Stimulated activated effector memory CD8-positive, alpha-beta T cell treated with anti-CD3 and anti-CD28 coated beads, Interleukin-12 subunit alpha, Interleukin-12 subunit beta, amount 100 ng/mL, for 72 hours (primary cell): ENCODE measurements at places on chromosomes 2 and 18.

GRCh38 chr2:170291474-170291873 lies 113.5 kb downstream of the MYO3B start:
- DNase-seq = no peak

- DNase-seq = peak; percentile 44
Observed at GRCh38 chr2:102449370-102449974, 23.6 kb upstream of the SLC9A4 start.

DNA sequence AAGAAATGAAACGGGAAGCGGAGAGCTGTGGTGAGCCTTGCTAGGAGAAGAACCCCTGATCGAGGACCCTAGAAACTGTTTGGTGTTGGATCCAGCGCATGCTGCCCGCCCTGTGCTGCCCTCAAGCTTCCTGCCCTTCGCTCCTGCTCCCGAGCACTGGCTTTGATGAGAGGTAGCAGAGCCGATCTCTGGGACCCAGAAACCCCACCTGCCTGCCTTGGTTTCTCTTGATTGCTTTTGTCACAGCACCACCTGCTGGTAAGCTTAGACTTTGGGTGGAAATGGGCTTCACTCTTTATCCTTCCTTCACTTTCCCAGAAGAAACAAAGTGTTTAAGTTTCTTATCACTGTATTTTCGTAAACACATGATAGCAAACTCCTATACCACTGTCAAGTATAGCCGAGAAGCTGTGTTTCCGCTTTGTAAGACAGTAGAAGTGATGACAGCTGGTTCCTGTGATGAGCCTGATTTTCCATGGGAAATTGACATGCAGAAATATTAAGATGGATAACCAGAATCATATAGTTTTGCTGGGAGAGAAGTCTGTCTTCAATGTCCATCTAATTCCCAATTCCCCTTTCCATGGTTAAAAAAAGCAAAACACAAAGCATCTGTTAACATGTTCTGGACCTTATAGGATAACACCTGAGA lies 267.4 kb downstream of the PHLPP1 start:
- DNase-seq = peak; percentile 78

DNA sequence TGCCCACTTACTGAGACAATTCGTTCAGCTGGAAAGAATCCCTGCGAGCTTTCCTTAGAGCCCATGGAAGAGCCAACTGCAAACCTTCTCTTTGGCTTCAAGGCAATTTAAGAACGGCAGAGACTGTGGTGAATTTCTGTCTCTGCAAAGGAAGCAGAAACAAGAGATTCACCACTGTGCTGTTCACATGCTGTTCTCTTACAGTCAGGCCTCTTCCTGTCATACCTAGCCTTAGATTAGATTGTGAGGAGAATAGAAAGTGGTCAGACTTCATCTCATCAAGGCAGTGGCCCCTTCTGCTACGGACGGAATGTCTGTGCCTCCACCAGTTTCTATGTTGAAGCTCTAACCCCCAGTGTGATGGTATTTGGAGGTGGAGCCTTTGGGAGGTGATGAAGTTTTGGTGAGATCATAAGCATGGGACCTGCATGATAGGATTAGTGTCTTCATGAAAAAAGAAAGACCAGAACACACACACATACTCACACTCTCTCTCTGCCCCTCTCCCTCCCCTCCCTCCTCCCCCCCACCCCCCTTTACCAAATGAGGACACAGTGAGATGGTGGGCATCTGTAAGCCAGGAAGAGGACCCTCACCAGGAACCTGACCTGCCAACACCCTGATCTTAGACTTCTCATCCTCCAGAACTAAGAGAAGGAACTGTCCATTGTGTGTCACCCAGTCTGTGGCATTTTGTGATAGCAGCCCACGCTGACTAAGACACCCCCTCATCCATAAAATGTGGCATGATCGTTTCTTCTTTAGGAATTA lies 45.6 kb upstream of the NRP2 start:
- DNase-seq = no peak

DNA sequence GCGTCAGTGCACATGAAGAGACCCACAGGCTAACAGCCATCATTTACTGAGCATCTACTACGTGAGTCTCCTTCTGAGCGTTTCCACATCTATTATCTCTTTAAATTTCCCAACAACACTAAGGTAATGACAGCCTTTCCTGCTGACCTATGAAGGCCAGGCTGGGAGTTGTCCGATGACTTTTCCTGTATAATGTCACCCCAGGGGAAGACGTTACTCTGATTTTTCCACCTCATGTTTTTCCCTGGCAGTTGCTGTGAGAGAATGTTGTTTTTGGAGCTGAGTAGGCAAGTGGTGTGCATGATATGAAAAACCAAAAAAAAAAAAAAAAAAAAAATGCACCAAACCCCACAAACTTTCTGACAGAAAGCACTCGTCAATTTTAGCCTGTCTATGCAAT lies 207.6 kb downstream of the SLC8A1 start:
- DNase-seq = no peak

- DNase-seq = no peak
Observed at GRCh38 chr18:67553437-67553836, 36.9 kb upstream of the DSEL start.

- no peak for DNase-seq
Observed at GRCh38 chr2:150383587-150383986, 103.9 kb downstream of the RND3 start.

DNA sequence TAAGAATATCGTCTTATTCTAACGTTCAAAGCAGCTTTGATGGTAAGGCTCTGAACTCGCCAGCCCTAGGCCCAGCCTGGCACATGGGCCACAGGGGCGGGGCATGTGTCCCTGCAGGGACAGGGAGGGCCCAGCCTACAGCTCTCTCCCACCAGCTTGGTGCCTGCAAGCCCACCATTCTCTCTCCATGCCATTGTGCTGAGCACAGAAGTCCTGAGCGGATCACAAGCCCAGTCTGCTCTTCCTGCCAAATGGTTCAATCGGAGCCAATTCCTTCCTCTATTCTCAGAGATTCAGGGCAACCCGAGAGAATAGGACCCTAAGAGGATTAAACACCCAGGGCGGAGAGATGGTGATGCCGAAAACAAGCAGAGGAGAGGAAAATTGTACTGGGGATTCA lies 50.3 kb upstream of the APCDD1 start:
- DNase-seq = no peak

DNA sequence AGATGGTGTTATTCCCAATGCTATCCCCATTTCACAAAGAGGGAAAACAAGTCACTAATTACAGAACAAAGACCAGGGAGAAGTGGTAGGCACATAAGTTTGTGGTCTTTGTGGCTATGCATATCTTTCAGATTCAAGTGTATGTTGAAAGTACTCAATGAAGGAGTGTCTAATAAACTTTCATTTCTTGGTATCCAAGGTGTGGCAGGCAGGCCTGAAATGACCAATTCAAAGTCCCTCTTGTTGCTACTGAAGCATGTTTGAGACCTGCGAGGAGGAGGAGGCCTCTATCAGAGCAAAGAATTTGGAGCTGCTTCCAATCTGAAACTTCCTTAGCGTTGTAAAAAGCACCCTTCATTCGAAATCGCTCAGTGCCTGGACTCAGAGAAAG lies 60.9 kb upstream of the KLF7 start:
- DNase-seq = no peak

DNA sequence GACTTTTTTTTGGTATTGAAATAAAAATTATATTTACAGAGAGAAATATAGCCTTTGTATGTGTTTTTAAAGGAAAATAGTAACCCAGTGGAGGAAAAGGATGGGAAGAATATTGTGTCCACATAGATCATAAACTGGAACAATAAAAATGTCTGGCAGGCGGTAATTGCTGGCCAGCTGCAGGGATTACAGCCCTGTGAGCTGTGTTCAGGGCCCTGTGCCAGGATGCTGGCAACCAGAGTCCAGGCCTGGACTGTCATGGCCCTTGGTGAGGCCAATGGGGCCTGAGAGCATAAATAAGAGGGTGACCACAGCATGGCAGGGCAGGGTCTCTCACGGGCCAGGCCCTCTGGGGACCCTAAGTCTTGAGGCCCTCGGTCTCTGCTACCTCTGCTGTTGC lies 171.2 kb downstream of the ACOXL start:
- no peak for DNase-seq

DNA sequence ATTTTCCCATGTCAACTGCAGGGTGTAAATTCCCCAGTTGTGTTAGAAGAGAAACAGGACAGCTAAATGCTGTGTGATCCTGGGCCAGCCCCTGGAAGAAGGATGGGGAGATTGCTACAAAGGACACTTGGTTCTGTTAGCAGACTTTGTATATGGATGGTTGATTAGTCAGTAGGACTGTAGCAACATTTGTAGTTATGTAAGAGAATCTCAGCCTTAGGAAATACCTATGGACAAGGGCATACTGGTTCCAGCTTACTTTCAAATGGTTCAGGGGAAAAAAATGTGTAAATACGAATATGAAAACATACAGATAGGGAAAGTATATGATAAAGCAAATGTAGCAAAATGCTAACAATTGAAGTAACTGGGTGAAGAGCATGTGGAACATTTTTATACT lies 47.6 kb downstream of the GNAL start:
- DNase-seq = no peak

DNA sequence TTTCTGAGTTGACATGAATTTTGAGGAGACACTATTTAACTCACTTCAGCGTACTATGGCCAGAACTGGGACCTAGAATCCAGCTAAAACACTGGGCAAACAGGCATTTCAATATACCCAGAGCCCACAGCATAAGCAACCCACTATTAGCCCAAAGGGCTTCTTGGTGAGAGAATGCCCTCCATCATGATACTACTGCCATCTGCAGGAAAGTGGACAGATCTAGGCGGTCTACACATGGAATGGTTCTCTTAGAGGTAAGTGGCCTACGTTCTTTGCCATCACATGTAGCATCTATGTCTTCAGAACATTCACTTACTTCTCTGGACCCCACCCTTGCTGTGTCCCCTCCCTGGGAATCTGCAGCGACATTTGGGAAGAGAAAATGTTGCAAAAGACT lies 181.3 kb upstream of the LINC00305 start:
- DNase-seq = no peak

DNA sequence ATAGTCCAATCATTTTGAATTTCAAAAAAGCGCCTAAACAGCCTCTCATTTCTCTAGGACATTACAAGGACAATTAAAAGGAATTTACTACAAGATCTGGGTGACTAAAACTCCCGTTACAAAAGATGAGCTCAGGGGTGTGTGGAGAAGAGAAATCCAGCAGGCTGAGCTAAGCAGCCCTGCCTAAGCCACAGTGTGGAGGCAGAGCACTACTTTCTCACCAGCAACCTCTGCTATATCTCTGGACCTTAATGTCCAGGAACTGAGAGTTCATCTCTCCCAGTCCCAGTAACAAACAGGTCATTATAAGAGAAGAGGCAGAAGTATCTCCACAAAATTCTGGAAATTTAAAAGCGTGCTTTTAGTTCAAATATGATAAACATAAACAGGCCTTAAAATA lies 18.9 kb upstream of the ANKRD62 start:
- DNase-seq = no peak

DNA sequence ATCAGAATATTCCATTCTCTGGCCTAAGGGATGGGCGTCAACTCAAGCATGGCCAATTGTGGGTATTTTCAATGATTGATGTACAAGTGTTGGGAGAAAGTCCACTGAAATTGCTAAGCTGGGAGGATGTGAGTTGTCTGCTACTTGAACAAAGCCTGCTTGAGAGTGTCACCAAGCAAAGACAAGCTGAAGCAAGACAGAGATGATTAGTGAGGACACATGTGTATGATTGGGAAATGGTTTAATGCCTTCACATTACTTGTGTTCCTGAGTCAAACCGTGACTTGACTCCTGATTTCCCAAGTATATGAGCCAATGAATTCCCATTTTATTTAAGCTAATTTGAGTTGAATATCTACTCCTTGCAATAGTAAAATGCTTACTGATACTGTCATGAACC lies 23.7 kb upstream of the NRP2 start:
- DNase-seq = no peak

DNA sequence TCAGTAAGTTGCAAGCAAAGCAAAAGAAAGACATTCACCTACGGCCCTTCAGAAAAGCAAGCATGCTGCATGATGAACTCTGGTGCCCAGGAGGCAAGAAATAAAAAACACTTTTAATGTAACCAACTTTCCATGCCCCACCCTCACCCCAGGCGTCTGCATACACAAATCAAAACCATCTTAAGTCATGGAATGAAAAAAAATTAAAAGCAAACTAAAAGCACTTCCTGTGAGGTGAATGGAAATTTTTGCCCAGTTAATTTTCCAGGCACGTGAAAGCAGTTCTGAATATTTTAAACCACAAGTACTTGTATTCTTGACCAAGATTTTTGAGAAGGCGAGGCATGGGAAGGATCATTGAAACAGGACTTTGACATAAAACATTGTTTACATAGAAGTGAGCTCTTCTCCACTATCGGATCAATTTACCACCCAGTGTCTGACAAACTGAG lies 2.5 kb upstream of the ICOS start:
- peak; percentile 61 for DNase-seq

DNA sequence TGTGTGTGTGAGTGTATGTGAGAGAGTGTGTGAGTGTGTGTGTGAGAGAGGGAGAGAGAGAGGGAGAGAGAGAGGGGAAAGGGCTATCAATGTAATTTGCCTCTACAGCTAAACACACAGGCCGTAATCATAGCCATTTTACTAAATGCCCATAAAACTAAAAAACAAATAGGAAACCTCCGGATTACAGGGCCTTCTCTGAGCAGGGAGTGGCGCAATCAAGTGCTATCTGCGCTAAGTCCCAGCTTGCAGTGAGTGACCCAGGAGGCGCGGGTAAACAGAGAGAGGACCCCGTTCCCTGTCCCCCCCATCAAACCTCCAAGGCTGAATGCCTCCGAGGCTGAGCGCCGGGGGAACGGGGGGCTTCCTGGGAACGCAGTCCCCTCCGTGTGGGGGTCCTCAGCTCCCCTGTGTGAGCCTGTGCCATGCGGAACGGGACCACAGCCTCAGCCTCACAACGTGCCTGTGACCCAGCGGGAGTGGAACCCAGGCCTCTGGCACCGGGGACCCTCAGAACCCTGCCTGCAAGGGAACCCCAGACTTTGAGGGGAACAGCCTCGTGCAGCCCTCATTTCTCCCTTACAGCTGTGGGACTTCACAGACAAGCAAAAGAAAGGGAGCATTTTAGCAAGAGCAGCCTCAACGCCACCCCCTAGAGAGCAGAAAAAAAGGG lies 54.7 kb upstream of the ID2 start:
- DNase-seq = no peak

GRCh38 chr2:237475704-237476141 lies 11.3 kb upstream of the MLPH start:
- DNase-seq = no peak

DNA sequence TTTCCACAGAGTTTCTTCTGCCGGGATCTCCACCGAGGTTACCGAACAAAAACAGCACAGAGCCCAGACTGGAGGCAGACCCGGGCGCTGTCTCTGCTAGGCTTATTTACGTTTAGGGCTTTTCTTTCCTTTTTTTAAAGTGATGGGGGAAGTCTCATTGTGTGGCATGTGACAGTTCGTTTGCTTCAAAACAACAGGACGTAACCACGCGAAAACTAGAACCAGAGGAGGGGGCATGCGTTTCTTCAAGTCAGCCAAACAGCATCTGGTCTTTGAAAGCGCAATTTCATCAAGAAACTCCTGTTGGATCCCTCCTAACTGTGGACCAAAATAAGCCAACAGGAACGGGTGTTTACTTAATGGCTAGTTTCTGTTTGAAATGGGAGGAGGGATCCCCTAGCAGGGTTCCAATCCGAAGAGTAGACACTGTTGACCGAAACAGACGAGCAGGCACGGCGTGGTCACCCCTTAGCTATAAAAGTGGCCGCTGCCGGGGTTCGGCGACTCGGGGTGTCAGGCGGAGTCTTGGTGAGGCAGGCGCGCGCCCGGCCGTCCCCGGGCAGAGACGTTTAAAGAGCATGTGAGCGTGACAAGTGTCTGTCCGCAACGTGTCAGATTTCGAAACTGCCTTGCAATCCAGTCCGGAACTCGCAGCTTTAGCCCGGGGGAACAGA lies 997 bp upstream of the TGIF1 start:
- peak; percentile 91 for DNase-seq

- no peak for DNase-seq
Observed at GRCh38 chr2:1591978-1592907, 152.1 kb downstream of the PXDN start.
